ENCODE measurements at places on chromosomes 6 and 20. TPM values are rescaled to one million over a fixed set of nuclear protein-coding genes. Genes with fewer than 3 reads are reported as not detected.

The SNAP25 gene
- total RNA-seq: not detected

GRCh38 chr6:84415068-84415467 lies 187.6 kb upstream of the CEP162 start:
- H3K27ac ChIP-seq: no peak overlapping the region
- H3K4me3 ChIP-seq: no peak overlapping the region
- H3K36me3 ChIP-seq: no peaks in the 10 kb centered on the region
- H3K4me1 ChIP-seq: peaks cover 3% of the 10 kb centered on the region
- H3K27me3 ChIP-seq: no peaks in the 10 kb centered on the region

GRCh38 chr6:90611543-90612312 lies 24.9 kb upstream of the MAP3K7 start:
- H3K4me3 ChIP-seq: peak overlapping the region; percentile 68
- H3K27me3 ChIP-seq: peaks cover 40% of the 10 kb centered on the region
- no peak for DNase-seq

DNA sequence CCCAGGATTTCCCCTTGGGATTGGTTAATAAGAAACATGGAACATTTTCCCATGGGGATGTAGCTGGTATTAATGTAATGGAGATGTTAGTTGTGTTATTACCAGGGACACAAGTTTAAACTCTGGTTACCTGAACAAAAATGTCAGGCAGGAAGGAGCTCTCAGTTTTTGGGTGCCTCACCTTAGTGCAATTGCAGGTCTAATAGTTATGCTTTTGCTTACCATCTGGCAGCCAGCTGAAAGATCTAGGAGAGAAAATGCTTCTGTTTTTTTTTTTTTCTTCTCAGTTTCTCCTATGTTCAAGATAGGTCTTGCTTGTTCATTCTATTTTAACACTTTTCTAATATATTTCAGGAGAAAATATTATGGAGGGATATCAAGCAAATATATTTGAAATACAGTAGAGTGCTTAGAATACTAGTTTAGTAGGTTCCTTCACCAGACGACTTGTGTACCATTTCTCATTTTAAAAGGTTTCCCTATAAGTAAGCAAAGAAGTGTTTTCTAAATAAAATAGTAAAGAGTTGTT lies 4.2 kb upstream of the UBE2J1 start:
- no peaks in the 10 kb centered on the region for H3K36me3 ChIP-seq
- DNase-seq: no peak
- H3K4me1 ChIP-seq: peaks cover 7% of the 10 kb centered on the region

DNA sequence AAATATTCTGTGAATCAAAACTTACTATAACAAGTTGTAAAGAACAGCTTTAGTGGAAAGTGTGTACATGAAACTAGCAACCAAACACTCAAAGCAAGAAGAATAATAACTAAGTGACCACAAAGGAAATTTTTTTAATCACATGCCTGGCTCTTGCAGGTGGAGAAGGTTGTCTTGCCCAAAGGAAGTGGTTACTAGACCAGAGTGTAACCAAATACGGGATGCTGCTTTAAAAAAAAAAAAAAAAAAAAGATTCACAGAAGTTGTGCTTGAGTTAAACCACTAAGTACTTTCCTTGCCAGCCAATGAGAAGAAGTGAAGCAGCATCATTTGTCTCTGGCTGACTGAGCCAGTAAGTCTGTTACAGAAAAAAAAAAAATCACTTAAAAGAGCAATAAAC lies 19.1 kb upstream of the HLA-DQB1 start:
- no peak overlapping the region for H3K4me3 ChIP-seq
- DNase-seq: no peak
- H3K4me1 ChIP-seq: no peaks in the 10 kb centered on the region
- H3K36me3 ChIP-seq: no peaks in the 10 kb centered on the region
- no peak overlapping the region for H3K27ac ChIP-seq
- peaks cover 6% of the 10 kb centered on the region for H3K27me3 ChIP-seq

GRCh38 chr6:18561037-18561750 lies 174.0 kb downstream of the RNF144B start:
- no peak for DNase-seq
- H3K4me3 ChIP-seq: no peak overlapping the region
- no peaks in the 10 kb centered on the region for H3K27me3 ChIP-seq
- peaks cover 2% of the 10 kb centered on the region for H3K4me1 ChIP-seq
- H3K27ac ChIP-seq: no peak overlapping the region
- no peaks in the 10 kb centered on the region for H3K36me3 ChIP-seq

DNA sequence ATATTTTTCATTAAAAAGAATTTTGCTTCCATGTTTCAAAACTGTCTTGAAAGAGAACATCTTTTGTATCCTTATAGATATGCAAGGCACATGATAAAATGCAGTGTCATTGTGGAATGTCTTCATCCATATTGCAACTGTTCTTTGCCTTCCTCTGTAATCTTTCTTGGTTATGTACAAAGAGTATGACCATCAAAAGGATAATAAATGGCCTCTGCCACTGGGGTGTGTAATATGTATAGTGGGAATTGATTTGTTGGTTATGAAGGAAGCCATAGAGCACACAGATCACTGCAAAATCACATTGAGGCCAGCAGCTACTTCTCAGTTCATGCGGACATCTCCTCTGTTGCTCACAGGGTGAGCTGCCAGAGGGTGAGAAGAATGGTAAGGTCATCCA lies 703.5 kb downstream of the TFAP2A start:
- H3K27ac ChIP-seq: no peak overlapping the region
- DNase-seq: no peak
- no peak overlapping the region for H3K4me3 ChIP-seq
- no peaks in the 10 kb centered on the region for H3K4me1 ChIP-seq
- no peaks in the 10 kb centered on the region for H3K36me3 ChIP-seq
- no peaks in the 10 kb centered on the region for H3K27me3 ChIP-seq

GRCh38 chr6:53727748-53728147 lies 62.2 kb upstream of the KLHL31 start:
- H3K27me3 ChIP-seq: no peaks in the 10 kb centered on the region
- no peak for DNase-seq
- H3K36me3 ChIP-seq: no peaks in the 10 kb centered on the region
- peaks cover 6% of the 10 kb centered on the region for H3K4me1 ChIP-seq
- H3K27ac ChIP-seq: no peak overlapping the region

DNA sequence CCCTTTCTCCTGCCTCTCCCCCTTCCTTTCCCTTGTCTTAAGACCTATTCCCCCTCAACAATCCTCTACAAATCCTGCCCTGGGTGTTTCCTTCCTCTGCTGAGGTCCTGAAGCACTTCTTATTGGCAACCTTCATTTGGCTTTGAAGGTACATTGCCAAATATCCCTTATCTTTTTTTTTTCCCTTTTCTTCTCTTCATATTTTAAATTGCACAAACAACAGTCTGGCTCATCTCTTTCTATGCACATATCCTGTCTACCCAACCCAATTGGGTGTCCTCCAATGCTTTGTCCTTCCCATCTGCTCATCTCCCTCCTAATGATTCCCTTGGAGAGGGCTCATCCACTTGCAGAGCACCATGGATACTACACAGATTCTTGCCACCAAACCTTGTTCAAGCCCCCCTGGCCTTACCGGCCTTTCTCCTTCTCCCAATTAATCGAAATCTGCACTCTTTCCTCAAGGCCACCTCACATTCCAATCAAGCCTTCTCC lies 537.9 kb upstream of the JARID2 start:
- H3K36me3 ChIP-seq: no peaks in the 10 kb centered on the region
- no peak for DNase-seq
- no peak overlapping the region for H3K4me3 ChIP-seq

GRCh38 chr6:35179901-35180535 lies 33.7 kb upstream of the SCUBE3 start:
- H3K4me1 ChIP-seq: peaks cover 14% of the 10 kb centered on the region
- H3K27ac ChIP-seq: no peak overlapping the region
- no peaks in the 10 kb centered on the region for H3K27me3 ChIP-seq
- peak; percentile 9 for DNase-seq
- no peaks in the 10 kb centered on the region for H3K36me3 ChIP-seq

- no peaks in the 10 kb centered on the region for H3K4me1 ChIP-seq
- H3K4me3 ChIP-seq: no peak overlapping the region
- DNase-seq: no peak
- H3K27ac ChIP-seq: no peak overlapping the region
- H3K27me3 ChIP-seq: no peaks in the 10 kb centered on the region
- H3K36me3 ChIP-seq: no peaks in the 10 kb centered on the region
These were observed 320.0 kb downstream of the NKAIN2 start for GRCh38 chr6:124123617-124124209.

The TINAG gene
- total RNA-seq: not detected

DNA sequence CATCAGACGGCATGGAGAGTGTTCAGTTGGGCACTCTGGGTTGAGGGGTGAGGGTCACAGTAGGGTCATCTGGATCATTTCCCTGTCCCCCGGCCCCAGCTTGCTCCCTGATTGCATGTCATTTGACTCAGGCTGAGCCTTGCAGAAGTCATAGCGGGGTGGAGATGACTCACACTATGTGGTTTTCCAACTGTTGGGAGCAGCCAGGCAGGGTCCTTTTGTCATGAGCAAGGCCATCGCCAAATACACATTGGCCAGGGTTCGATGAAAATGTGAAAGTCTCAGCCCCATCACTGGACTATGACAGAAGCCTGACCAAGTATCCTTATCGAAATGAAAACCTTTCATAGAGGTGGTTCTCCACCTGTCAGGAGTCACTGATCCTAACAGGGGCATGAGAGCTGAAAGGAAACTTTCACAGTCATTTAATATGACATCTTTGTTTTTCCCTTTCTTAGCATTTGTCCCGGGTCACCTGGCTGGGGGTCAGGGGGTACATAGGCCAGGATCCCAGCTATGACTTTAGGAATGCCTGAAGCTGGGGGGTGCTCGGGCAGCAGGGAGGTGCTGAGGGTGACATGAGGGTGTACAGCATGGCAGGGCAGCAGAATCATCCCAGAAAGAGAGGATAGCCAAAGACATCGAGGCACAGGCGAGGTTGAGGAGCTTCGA lies 70.2 kb upstream of the CD93 start:
- H3K27me3 ChIP-seq: no peaks in the 10 kb centered on the region
- H3K27ac ChIP-seq: peak overlapping the region; percentile 35
- no peaks in the 10 kb centered on the region for H3K36me3 ChIP-seq
- no peak overlapping the region for H3K4me3 ChIP-seq
- H3K4me1 ChIP-seq: peaks cover 62% of the 10 kb centered on the region

- H3K27ac ChIP-seq: no peak overlapping the region
- no peaks in the 10 kb centered on the region for H3K4me1 ChIP-seq
- DNase-seq: no peak
These were observed 320.3 kb downstream of the RIMS1 start for GRCh38 chr6:72206606-72207005.

GRCh38 chr6:45476341-45476740 lies 98.6 kb upstream of the SUPT3H start:
- no peak overlapping the region for H3K4me3 ChIP-seq
- no peaks in the 10 kb centered on the region for H3K27me3 ChIP-seq
- peaks cover 18% of the 10 kb centered on the region for H3K4me1 ChIP-seq
- H3K27ac ChIP-seq: no peak overlapping the region

The RPS6KA2 gene
- 33.2 TPM for total RNA-seq

- no peaks in the 10 kb centered on the region for H3K27me3 ChIP-seq
- no peak overlapping the region for H3K4me3 ChIP-seq
- H3K4me1 ChIP-seq: no peaks in the 10 kb centered on the region
- peaks cover 24% of the 10 kb centered on the region for H3K36me3 ChIP-seq
These were observed 31.1 kb downstream of the TMEM242 start for GRCh38 chr6:157292202-157292601.

- no peak within 1 kb of the TSS for H3K27ac ChIP-seq
- no peaks in the 10 kb centered on the region for H3K36me3 ChIP-seq
- H3K4me3 ChIP-seq: peak within 1 kb of the TSS; percentile 39
- peaks cover 100% of the 10 kb centered on the region for H3K27me3 ChIP-seq
- peaks cover 45% of the 10 kb centered on the region for H3K4me1 ChIP-seq
These were observed at the start of gene PAX1 for GRCh38 chr20:21705575-21706260. PAX1 (plus strand) TSS chr20:21705664; CDS start chr20:21705713, 49 bp downstream.

- no peaks in the 10 kb centered on the region for H3K4me1 ChIP-seq
- H3K27ac ChIP-seq: no peak overlapping the region
- DNase-seq: no peak
- no peaks in the 10 kb centered on the region for H3K36me3 ChIP-seq
These were observed 127.8 kb upstream of the EEF1E1 start for GRCh38 chr6:8229915-8230756.

The GLP1R gene
- not detected for total RNA-seq

DNA sequence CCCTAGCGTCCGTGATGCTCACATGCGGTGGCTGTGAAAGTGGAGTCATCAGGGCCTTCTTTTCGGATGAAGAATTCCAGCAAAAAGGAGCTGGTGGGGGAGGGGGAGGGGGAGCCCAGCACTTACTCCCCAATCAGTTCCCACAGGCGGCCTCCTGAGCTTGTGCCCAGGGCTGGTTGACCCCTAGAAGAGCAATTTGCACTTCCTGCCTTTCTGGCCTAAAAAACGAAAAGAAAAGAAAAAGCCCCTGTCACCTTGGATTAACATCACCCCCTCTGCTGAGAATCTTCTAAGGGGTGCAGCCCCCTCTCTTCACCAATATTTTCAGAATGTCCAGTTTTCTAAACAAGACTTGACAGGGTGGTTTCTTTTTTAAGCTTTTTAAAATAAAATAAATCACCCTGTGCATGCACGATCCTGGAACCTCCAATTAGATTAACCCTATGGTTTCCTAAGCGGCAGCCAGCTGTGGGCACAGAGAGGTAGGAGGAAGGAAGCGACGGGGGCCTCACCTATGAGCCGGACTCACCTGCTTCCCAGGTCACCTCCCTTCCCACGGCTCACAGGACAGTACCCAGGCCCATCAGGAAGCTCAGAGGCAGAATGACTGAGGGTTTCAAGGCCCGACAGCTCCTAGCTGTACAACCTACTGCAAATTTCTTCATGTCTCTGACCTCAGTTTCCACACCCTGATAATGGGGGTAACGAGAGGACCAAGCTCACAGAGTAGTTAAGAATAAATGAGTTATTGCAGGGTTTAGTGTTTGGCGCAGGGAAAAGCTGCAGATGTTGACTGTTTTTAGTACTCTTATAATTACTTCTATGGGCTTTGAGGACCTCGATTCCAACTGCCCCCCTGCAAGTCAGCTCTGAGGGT lies 10.5 kb upstream of the TGM2 start:
- no peak overlapping the region for H3K4me3 ChIP-seq
- H3K27me3 ChIP-seq: no peaks in the 10 kb centered on the region
- no peak overlapping the region for H3K27ac ChIP-seq
- DNase-seq: no peak
- peaks cover 7% of the 10 kb centered on the region for H3K4me1 ChIP-seq
- no peaks in the 10 kb centered on the region for H3K36me3 ChIP-seq

DNA sequence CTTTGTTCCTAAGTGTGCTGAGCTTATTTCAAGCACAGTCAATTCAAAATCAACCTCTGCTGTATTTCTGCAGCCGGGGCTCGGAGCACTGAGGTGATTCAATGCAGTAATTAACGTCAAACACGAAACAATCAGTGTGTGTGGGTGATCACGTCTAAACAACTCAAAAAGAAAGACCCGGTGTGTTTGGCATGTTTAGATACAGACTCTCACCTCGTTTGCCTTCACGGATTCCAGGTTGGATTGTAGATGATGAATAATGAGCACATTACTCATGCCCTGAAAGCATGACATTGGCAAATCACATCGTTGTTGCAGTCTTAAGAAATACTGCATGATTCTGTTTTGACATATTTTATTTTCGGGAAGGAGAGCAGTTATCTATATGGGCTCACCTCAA lies 231.0 kb downstream of the QKI start:
- H3K36me3 ChIP-seq: no peaks in the 10 kb centered on the region
- H3K27ac ChIP-seq: no peak overlapping the region
- no peak overlapping the region for H3K4me3 ChIP-seq
- peaks cover 4% of the 10 kb centered on the region for H3K4me1 ChIP-seq
- no peaks in the 10 kb centered on the region for H3K27me3 ChIP-seq

Data from suprapubic skin (tissue), 4 donors.